ENCODE measurements at places on chromosomes 16 and 17.

DNA sequence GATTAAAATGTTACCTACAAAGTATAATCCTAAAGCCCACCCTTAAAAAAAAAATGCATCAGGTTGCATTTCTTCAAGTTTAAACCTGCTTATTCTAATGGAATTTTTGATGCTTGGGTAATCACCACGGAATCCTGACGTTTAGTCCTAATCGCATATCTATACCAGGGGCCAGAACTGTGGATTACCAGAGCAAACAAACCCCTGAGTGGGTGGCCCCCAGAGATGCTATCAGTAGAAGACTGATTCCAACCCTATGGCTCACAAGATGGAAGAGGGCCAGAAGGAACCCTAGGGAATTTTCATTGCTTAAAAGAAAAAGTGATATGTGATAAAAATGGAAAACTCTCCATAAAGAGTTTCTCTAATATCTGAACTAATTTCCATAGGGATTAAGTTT lies 152.2 kb upstream of the NOG start:
- DNase-seq: no peak

GRCh38 chr17:54864636-54865356 lies 35.9 kb upstream of the TOM1L1 start:
- no peak for DNase-seq

- DNase-seq: no peak
Observed at GRCh38 chr16:27231692-27232060, 28.4 kb downstream of the KDM8 start.

DNA sequence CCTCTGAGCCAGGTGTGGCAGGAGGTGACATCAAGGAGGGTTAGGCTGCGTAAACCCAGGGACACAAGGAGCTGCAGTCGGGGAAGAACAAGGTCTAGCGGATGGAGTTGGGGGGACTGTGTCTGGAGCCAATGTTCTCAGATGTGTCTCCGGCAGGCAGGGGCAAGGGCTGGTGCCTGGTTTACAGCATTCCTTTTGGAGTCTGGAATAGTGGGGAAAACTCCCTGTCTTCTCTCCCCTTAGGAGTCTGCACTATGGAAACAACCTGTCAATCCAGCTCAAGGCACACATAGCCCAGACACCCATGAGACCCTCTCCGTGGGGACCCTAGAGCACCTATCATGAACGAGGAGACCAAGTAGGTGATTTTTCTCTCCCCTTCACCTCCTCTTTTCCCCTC lies 27.5 kb downstream of the NLRC5 start:
- DNase-seq: no peak

GRCh38 chr17:72913142-72913682 lies 179.3 kb downstream of the SLC39A11 start:
- DNase-seq: no peak

DNA sequence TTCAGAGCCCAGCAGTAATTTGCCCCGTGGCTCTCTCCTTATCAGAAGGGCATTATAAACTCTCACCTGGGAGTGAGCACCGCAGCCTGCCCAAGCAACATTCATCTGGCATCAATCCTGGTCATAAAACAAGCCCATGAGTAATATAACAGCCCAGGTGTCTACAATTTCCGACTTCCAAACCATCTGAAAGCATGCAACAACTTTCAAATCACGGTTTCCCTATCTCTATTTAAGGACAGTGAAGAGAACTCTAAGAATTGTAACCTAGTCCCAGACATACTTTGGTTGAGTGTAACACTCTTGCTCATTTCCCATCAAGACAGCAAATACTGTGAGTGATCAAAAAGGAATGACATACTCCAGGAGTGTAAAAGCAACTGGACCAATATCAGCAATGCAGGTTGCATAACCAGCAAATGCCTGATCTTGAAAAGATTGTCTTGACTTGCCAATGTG lies 487.4 kb upstream of the SOX9 start:
- no peak for DNase-seq
